ENCODE measurements at places on chromosomes 6 and 20. TPM values are rescaled to one million over a fixed set of nuclear protein-coding genes. Genes with fewer than 3 reads are reported as not detected.

The APOM gene
- 0.39 TPM for total RNA-seq

The ARFGEF3 gene
- total RNA-seq, result 2.5 TPM

The GRM1 gene
- 0.13 TPM for total RNA-seq

The FAM83B gene
- total RNA-seq, result not detected

The TJAP1 gene
- 7.3 TPM for total RNA-seq

The COL11A2 gene
- under 0.01 TPM for total RNA-seq

The GRIK2 gene
- total RNA-seq, result not detected

The FOXC1 gene
- 2.8 TPM for total RNA-seq

The IL20RA gene
- 1.1 TPM for total RNA-seq

The CST5 gene
- not detected for total RNA-seq

The KCNB1 gene
- total RNA-seq, result not detected

The C20orf202 gene
- under 0.01 TPM for total RNA-seq

The FOXQ1 gene
- not detected for total RNA-seq

The NKX2-4 gene
- total RNA-seq, result not detected

The TRIM40 gene
- total RNA-seq, result not detected

The BMP6 gene
- 72.8 TPM for total RNA-seq

The ERGIC3 gene
- 401 TPM for total RNA-seq

The IMPG1 gene
- total RNA-seq, result not detected

The NMBR gene
- not detected for total RNA-seq

The PDE10A gene
- 8.0 TPM for total RNA-seq

The PLCB1 gene
- 13.1 TPM for total RNA-seq
